ENCODE measurements at places on chromosomes 6 and 20.

GRCh38 chr20:9021699-9022098, 47.2 kb upstream of the PLCB4 start:
- no peak for DNase-seq

- no peak for DNase-seq
Measured at GRCh38 chr6:38801305-38801704, 86.2 kb downstream of the DNAH8 start.

- DNase-seq = no peak
Measured at GRCh38 chr6:29624520-29624961, 8.4 kb downstream of the GABBR1 start.

DNA sequence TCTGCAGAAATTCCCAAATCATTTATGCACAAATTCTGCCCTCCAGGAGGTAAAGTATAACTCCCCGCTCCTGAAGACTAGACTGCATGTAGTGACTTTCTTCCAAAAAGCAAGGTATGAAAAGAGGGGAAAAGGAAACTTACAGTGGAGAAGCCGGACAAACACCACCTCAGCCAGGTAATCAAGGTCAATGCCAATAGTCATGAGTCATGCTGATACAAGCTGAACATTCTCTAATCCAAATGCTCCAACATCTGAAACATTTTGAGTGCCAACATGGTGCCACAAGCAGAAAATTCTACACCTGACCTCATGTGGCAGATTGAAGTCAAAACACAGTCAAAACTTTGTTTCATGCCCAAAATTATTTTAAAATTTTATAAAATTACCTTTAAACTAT, 165.6 kb downstream of the FOXA2 start:
- DNase-seq = no peak

DNA sequence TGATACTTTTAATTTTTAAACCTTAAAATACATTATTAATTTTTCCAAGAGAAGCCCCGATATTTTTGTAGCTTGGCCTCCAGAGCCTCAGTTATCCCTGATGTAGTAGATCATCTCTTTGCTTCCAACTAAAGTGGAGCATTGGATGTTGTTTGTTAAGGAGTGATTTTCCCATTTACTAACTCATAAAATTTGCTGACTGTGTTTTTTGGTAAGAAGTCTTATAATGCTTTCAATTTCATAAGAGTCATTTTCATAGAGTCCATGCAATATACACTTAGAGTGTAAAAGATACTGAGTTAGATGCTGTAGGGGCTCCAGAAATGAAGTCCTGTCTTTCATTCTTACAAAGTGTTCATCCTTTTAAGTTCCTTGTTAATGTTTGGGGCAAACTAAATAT, 46.8 kb downstream of the CDKAL1 start:
- no peak for DNase-seq

DNA sequence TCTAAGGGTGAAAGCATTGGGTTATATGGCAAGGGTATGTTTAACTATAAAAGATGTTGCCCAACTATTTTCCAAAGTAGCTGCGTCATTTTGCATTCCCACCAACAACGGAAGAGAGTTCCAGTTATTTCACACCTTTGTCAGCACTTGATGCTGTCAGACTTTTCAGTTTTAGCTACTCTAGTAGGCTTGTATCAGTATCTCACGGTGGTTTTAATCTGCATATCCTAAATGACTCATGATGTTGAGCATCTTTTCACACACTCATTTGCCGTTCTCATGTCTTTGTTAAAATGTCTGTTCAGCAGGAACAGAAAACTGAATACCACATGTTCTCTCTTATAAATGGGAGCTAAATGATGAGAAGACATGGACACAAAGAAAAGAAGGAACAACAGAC, 122.3 kb downstream of the RNASET2 start:
- DNase-seq = no peak

DNA sequence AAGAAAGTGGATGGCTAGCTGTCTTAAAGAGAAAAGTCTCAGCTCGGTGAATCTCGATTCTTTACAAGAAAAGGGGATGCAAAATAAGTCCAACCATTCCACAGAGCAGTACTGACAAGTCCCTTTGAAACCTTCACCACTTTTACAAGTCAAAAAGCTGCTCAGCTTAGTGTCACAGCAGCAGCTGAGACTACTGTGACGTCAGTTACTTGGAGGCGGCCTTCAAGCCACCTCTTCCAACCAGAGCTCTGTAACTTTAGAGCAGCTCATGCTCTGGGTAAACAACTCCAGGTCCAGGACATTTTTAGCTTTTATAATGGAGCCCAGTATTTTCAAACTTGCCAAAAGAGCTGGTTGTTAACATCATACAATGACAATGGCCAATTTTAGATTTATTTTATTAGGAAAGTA, at the start of gene KIAA0408:
Gene KIAA0408, minus strand, starts transcription at position 159 of the 411 bp plus-strand sequence. CDS start 5,408 bp downstream, outside the sequence.
- peak; percentile 33 for DNase-seq

DNA sequence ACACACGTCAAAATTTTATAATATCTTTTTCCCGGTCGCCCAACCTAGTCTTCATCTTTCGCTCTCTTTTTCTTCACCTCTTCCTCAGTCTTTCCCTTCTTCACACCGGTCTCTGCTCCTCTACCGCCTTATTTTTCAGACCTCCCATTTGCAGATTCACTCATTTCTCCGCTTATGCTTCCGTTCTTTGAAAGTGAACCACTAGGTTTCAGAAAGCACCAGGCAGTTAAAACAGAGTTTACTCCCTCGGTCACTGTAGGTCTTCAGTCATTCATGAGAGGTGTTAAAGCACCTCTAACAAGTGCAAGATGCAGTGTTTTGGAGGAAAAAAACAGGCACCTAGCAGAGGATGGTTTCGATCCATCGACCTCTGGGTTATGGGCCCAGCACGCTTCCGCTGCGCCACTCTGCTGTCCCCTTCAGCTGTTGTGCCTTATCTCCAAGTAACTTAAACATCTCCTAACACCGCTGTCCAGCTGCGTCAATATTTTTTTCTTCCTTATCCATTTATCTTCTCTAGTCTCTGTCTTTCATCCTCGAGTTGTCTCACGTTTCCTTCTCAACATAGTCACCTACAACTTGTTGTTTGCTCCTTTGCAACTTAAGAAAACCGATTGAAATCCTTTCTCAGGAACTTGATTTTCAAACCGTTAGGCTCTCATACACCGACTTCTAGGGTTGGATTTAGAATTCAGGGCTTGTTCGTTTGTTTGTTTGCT, 119.7 kb upstream of the ZNF184 start:
- no peak for DNase-seq

- no peak for DNase-seq
Measured at GRCh38 chr20:58715391-58715800, 22.8 kb downstream of the NPEPL1 start.

DNA sequence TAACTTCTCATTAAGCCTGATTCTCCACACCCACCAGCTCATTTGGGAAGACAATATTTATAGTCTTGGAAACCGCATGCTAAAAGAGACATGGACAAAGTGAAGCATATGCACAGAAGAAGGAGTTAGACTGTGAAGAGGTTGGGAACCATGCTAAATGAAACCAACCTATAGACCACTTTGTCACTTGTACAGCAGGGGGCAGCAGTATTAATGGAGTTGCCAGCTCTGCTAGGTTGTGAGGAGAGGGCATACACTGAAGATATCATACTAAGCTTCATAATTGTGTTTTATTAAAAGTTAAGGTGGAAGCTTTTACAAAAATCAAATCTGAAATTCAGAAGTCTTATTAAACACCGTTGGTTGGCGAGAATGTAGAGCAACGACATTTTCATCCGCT, 38.3 kb upstream of the HMGCLL1 start:
- no peak for DNase-seq

- DNase-seq = no peak
Measured at GRCh38 chr6:31466466-31466865, 31.5 kb upstream of the MICB start.

DNA sequence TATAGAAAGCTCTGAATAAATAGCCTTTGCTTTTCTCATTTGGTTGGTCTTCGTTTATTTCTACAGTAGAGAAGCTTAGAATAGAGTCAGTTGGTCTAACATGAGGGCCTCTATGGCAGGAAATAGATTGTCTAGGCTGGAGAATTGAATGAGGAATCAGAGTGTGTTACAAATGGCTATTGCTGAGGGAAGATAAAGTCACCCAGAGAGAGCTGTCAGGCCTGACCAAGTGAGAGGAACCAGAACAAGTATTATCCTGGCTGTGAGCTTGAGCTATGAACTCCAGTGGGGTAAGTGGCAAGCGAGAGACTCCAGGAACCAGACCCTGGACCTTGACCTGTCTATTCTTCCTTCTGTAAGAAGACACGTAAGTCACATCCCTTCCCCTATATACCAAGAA, 353.1 kb downstream of the CD83 start:
- no peak for DNase-seq

DNA sequence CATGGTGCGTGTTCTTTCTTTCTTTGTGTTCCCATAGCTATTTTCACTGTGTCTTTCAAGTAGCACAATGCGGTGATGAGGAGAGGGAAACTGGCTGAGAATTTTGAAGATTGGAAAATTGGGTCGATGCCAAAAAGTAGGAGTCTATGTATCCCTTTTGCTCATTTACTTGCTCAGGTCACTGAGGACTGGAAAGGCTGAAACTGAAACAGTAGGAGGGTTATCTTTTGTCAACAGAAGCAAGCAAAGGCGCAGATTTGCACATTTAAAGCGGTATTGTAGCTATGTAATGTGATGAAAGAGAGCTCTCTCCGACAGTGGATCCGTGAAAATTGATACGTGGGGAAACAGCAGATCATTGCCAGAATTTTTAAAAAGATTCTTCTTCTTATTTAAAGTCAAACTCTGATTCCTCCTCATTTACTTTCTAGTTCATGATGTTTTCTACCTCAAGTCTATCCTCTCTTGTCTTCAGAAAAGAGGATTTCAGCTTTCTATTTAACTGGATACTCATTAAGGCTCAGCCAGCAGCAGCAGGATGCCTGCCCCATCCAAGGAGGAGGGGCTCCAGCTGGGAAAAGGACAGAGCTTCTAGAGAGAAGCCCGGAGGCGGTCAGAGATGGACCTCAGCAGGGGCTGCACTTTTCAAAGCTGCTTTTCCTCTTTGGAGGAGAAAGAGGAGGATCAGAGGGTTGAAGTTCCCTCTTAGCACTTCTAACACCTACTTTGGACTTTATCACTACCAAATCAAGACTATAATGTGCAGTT, 15.9 kb upstream of the FYN start:
- DNase-seq = peak; percentile 36

- no peak for DNase-seq
Measured at GRCh38 chr6:26240157-26241032, 124.6 kb upstream of the BTN3A2 start.

GRCh38 chr6:56595490-56596122, 47.1 kb downstream of the DST start:
- peak; percentile 18 for DNase-seq

DNA sequence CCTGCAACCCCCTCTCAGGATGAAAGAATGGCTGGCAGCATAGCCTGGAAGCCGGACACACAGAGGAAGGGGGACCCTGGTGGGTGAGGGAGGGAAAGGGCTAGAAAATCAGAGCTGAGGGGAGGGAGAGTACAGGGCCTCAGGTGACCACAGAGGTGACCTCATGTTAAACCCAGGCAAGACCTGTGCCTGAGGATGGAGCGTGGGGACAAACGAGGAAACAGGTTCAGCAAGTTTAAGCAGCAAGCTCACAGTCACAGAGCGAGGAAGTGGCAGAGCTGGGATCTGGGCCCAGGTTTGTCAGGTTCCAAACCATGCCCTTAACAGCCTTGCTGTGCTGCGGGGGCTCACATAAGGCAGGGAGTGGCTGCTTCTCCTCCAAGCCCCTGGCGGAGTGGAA, 4.0 kb upstream of the BPI start:
- DNase-seq = no peak

- DNase-seq = no peak
Measured at GRCh38 chr6:1636971-1637871, 27.5 kb downstream of the FOXC1 start.

DNA sequence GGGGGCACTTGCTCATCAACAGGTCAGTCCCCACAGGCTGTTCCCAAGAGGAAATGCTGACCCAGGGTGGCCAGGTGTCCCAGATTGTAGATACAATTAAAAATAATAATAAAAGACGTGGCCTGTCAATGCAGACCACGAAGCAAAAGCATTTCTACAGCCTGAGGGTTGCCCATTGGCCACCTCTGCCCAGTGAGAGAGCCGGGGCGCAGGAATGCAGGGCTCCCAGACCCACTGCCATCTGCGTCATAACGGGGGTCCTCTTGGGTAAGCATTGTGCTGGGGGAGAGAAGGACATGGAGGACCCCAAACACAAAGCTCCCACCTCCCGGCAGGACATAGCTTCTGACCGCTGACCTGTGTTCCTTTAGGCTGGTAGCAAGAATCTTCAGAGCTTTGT, 22.9 kb upstream of the AFDN start:
- no peak for DNase-seq

DNA sequence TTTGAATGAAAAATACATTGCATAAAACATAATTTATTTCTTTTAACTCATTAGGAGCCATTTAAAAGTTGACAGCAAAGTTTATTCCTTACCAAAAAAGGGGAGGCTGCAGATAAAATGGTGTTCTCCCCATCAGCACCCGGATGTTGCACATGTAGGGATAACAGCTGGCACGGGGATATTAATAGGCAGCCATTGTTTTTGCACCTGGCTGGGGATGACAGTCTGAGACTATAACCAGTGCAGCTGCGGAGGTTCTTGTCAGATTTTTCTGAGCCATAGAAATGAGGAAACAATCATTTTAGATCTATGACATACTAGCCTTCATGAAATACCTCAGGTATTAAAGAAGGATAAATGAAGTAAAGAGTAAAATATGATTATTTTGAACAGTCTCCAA, 20.1 kb upstream of the HECA start:
- no peak for DNase-seq

GRCh38 chr20:63051186-63051860, 44.6 kb upstream of the BHLHE23 start:
- no peak for DNase-seq

GRCh38 chr6:36904114-36904513, 18.4 kb downstream of the C6orf89 start:
- no peak for DNase-seq

DNA sequence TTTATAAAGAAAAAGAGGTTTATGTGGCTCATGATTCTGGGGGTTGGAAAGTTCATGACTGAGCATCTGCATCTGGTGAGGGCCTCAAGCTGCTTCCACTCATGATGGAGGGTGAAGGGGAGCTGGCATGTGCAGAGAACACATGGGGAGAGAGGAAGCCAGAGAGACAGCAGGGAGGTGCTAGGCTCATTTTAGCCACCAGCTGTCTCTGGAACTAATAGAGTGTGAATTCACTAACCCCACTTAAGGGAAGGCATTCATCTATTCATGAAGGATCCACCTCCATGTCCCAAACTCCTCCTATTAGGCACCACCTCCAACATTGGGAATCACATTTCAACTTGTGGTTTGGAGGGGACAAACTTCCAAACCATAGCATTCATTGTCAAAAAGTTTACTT, 137.3 kb upstream of the PMEPA1 start:
- DNase-seq = no peak

DNA sequence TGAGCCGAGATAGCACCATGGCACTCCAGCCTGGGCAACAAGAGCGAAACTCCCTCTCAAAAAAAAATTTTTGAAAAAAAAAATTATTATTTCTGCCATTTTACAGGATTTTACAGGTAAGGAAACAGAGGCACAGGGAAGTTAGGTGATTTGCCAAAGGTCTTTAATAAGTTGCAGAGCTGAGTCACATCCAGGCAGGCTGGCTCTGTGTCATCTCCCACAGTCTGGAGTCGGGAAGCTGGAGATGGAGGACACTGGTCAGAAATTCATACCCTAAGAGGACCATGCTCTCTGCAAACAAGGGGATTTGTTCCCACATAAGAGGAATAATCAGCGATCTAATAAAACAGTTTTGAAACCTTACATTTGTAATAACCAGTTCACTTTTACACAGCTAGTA, 24.1 kb downstream of the HECA start:
- no peak for DNase-seq

GRCh38 chr6:163063561-163063960, 335.8 kb downstream of the PACRG start:
- DNase-seq = no peak
